ENCODE measurements at places on chromosomes 13 and 19.
A peak's percentile ranks its signal among the peaks of the same experiment; 100 is the strongest.

DNA sequence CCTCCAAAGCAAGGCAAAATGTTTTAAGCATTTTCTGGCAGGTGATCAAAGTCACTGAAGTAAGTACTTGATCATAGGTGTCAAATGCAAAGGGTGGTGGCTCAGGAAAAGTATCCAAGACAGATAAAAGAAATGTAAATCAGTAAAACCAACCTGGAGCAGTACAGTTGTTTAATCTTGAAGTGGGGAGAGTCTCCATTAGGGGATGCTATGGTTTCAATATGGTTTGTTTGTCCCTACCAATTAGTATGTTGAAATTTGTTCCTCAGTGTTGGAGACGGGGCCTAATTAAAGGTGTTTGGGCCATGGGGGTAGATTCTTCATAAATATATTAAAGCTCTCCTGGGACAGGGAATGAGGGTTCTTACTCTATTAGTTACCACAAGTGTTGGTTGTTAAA, 1781.7 kb upstream of the PRR20A start:
- DNase-seq: no peak

- DNase-seq: peak; percentile 51
Observed at GRCh38 chr13:91406619-91407018, 8.2 kb downstream of the GPC5 start.

DNA sequence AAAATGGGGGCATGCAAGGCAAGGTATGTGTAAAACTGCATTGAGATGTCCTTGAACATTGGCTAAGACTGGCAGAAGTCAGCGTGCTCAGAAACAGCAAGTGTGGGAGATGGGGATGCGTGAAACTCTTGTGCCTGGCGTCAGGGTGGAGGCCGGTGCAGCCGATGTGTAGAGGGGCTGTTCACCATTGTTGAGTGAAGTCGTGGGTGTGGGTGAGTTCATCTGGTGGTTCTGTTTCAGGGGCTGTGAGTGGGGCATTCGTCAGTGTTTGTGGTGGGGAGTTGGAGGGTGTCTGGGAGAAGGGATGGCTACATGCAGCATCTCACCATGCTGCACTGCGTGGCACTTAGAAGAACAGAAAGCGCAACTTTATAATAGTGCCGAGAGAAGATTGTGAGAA, 11.4 kb upstream of the MIA start:
- no peak for DNase-seq

DNA sequence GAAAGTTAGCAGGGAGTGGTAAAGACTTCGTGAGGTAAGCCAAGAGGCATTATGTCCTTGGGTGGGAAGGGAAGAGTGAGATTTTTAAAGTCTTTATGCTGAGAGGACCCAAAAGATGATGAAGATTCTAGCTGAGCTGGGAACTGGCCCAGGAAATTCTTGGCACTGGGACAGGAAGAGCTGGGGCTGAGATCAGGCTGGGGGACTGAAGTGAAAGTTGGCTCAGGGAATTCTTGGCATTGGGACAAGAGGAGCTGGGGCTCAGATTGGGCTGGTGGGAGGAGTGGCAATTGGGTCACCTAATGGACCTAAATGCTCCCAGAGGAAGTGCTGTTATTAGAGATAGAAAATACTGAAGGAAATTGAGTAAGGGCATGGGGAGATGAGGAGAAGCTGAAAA, 8.8 kb downstream of the SCEL start:
- DNase-seq: peak; percentile 72

DNA sequence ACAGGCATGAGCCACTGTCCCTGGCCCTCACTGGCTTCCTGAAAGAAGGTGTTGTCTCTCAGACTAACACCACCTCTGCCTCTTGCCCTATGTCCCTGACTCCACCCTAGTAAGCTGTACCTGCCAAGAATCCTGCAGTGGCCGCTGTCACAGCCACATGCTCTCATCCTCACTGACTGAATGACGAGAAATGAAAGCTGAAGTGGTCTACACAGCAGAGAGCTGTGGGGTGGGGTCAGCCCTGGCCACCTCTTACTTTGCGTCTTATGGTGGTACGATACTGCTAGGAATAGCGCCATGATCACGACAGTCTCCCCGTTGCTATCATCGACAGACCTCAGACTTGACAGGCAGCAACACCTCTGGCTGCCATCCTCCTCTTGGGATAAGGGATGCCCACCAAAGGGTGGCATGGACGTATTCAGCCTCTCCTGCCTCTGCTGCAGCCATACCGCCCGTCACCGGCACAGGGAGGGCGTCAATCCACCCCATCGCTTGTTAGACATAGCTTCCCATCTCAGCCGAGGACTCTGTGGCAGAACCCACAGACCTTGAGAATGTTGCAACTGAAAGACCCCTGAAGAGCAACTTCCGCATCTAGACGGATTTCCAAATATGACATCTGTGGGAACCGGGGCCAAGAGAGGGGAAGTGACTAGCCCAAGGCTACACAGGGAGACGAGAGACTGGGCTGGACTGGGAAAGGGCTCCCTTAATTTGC, 809 bp downstream of the MYO1F start:
- DNase-seq: no peak

DNA sequence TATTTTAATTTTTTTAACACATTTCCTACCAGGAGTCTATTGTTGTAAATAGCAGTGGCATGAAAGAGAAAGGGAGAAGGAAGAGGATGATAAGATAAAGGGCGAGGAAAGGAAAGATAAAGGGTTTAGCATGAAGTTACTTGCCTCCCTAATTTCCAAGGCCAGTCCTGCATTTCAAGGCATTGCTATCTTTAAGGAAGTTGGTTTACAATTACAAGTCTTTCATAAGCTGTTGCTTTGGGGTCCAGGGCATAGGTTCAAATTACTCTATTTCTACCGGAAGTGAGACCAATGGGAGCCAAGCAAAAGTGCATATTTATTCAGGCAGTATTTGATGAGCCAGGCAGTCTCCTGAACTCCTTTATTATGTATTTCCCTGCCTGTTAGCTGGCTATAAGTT, 27.7 kb upstream of the UBL3 start:
- peak; percentile 41 for DNase-seq

DNA sequence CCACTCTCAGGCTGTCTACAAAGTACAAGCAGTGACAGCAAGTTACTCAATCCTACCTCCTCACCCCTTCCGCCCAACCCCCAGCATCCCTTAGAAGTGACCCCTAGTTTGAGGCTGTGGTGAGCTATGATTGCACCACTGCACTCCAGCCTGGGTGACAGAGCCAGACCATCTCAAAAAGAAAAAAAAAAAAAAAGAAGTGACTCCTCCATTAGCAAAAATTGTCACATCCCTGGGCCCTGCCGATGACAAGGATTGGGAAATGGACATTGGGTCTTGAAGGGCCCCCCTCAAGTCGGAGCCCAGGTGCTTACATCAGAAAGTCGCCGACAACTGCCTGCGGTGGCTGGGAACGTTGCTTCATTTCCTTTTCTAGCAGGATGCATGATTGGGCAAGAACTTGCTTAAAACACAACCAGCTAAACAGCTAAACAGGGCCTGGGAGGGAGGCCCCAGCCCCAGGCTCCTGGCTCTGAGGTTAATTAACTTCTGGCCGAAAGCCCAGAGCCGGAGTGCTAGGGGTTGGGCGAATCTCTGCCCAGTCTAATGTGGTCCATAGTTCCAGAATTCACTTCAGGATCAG, 15.3 kb downstream of the RAB3D start:
- peak; percentile 95 for DNase-seq

DNA sequence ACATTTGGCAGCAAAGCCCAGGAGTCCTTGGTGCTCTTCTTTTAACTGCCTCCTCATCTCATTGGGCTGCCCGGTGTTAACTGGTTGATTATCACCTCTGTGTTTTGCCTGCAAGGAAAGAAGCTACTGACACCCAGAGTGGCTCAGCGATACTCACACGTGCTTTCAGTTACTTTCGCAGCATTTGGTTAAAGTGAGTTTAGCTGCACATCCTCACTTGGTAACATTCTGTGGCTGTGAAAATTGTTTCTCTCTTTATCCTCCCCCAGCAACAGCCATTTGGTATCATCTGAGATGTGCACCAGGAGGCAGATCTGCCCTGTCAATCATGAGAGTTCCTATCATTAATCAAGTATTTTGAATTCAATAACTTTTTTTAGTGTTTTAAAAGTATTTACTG, 44.6 kb upstream of the GPR183 start:
- DNase-seq: no peak

DNA sequence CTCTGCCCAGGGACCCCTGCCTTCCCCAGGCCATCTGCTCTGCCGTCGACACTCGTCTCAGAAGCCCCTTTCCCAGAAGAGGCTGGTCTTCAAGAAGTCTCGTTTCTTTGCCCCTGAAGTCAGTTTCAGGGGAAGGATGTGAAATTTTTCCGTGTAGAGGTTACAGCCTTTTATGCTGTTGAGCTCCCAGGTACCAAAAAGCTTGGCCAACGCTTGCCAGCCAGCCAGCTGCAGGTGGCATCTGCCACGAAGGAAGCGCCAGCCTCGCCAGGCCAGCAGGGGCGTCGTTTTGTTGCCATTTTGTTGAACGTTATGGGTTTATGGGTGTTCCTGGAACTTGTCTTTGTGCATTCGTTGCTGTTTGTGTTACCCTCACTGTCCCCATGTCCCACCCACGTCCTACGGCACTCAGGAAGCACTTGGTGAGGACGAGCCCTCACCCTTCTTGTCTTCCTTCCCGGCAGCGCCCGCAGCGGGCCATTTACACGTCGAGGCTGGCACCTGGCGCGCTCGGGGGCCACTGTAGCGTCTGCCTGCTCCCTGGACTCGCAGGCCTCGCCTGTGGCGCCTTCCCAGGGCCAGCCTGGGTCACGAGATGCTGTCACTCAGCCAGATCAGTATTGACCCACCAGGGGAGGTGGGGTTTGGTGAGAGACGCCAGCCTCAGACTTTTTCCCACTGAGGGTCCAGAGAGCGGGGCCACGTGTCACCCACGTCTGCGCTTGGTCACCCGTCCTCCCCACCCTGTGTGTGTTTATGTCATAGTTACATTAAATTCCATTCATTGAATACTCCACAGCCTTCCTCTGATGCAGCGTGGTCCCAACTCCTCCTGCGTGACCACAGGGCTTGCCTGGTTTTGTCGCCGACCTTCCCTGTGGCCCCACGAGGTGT, 37.1 kb downstream of the AP1M1 start:
- no peak for DNase-seq

DNA sequence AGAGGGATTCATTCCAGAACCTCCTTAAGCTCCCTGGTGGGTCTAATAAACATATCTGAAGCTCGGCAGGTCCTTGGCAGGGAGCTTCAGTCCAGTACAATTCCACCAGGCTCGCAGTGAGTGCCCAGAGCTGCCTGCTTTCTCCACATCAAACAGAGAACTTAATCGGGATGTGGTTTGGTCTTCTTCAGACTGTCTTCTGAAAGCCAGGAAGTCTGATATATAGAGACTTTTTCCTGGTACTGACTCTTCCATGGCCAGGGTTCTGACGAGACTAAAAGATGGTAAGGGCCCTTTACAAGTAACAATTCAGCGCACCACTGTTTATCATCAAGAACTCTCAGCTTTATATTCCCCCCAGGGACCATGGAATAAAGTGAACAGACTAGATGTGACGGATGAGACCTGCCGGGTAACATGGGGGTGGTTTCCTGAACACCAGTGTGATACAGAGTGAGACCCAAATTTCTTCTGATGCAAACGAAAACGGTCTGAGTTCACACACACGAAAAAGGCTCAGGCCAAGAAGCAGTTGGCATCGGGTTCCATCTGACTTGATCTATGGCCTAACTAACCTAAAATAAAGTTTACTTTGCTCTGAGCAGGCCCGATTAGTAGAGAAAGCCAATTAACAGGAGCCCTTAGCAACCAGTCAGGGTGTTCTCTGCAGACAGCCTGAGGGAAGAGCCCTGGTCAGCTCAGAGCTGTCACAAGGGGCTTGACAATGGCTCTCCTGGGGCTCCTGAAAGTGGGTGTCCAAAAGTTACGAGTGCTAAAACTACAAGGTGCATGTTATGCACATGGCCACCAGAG, 29.0 kb downstream of the RANBP3 start:
- DNase-seq: peak; percentile 54
